ENCODE measurements at places on chromosomes 2 and 18.

GRCh38 chr2:215677481-215677880, 241.6 kb upstream of the FN1 start:
- no peak for DNase-seq

DNA sequence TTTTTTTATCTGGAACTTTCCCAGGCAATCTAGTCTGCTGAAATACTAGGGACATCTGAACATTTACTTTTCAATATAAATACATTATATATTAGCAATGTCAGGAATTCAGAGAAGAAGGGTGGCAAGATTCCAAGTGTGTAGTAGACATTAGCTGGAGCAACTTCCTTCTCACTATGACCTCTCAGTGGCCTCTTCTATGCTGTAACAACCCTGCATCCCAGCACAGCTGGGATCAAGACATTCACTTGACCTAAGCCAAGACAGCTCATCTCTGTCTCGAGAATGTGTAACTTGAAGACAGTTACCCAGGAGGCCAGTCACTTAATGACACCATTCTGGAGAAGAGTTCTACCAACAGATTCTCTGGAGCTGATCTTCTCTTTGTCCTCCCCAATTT, 61.7 kb upstream of the RALBP1 start:
- no peak for DNase-seq

GRCh38 chr2:99571533-99571932, 81.7 kb upstream of the REV1 start:
- no peak for DNase-seq

- DNase-seq, result no peak
Measured at GRCh38 chr2:96839293-96839874, 4.4 kb downstream of the ANKRD23 start.

DNA sequence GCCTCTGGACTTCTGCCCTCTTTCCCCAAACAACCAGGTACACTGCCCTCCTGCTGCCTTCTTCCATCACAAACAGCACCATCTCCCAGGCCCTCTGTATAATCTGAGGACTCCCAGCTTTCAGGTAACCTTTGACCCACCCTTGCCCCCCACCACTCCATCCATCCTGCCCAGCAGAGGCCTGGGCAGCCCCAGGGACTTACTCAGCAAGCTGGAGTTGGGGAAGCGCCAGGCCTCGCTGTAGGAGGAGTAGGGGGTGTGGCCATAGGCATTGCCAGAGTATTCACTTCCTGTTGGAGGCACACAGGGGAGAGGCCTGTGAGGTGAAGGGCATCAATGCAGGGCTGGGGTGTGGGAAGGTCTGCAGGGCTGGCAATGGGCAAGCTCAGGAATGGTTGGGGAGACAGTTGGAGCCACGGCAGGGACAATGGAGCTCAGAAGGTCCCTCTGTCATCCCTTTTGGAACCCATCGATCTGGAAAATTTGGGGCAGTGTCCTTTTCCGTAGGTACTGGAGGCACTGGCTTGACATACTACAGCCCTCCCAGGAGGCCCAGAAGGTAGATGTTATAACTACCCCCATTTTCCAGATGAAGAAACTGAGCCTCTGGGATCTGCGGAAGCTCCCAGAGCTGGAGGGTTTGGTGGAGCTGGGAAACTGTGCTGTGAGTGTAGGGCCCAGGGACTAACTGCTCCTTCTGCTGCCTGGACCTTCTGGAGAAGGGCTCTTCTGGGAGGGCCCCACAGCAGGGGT, 46.3 kb downstream of the PSD4 start:
- peak; percentile 29 for DNase-seq

DNA sequence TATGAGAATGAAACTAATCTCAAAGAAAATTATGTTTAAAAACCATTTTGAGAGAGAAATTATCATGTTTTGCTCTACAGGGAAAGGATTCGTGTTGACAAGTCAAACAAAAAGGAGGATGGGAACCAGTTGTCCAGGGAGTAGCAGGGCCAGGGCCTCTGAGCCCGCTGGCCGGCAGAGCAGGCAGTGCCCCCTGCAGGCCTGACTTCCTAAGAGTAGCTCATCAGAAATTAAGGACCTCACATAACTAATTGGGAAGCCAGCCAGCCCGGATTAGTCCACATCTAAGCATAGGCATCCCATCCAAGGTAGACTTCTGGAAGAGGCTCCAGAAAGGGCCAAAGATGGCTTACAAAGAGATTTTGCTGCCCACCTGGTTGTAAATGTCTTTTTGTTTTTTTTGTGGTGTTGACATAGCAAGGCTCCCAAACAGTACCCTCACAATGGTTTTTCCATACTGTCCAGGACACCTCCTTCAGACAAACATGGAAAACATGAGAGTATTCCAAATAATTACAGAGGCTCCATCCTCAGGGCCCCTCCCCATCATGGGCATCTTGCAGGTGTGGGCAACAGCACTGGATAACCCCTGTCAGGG, 241.2 kb upstream of the TANK start:
- peak; percentile 19 for DNase-seq

DNA sequence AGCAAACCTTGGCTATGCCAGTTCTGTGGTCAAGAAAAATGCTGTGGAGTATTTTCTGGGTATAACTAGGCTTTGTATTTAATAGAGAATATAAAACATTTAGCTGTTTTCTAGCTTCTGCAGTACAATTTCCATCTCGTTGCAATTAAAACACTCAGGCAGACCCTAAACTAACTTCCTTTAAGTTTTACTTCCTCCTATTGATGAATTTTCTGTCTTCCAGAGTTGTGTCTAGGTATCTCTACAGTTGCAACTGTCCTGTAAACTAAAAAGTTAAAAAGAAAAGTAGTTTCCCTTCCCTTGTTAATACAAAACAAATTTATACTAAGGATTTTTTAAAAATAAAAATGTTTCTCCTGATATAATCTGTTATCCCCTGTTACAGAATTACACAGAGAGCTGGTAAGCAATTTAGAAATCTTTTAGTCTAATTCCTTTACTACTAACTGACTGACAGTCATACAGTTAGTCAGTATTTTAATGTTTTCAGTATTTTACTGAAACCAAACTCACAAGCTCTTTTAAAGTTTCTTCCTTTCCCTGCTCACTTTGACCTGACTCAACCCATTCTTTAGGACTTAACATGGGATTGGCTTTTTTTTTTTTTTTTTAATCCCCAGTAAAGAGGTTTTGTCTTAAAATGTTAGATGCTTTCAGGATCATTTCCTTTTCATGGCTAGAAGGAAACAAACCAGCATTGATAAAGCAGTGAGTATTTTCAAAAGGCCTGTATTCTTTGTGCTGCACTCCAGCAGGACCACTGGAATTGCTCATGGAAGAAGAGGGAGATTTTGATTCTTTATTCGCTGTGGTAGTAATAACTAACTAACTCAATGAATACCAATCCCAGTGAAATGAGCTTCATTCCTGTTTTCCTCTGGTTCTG, 22.9 kb downstream of the ITGAV start:
- no peak for DNase-seq

DNA sequence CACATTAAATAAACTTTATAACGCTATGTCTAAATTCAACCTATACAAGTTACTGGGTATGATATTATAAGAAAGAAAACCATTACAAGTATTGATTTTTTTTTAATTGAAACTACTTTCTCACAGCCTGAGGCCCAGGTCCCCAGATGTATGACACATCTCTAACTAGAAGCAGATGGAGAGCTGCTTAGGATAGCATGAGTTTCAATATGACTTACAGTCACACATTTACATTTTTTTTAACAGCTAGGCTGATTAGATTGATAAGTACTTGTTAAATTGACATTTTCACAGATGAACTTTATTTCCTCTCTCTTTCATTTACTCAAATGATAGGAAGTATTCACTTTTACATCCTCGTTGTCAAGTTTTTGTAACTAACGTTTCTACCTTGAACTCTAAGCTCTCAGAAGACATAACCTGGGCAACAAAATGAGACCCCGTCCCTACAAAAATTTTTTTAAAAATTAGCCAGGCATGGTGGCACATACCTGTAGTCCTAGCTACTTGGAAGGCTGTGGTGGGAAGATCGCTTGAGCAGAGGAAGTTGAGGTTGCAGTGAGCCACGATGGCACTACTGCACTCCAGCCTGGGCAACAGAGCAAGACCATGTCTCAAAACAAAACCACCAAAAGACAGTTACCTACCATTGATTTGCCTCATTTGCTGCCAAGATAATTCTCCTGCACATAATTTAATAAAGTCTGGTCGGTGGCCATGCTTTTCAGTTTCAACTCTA, 52.4 kb downstream of the STK39 start:
- DNase-seq, result no peak

- no peak for DNase-seq
Measured at GRCh38 chr2:119111115-119111975, 47.2 kb downstream of the C1QL2 start.

- peak; percentile 0 for DNase-seq
Measured at GRCh38 chr2:228048838-228049490, 132.5 kb downstream of the SPHKAP start.

GRCh38 chr2:102514061-102514785, 41.2 kb downstream of the SLC9A4 start:
- peak; percentile 22 for DNase-seq

DNA sequence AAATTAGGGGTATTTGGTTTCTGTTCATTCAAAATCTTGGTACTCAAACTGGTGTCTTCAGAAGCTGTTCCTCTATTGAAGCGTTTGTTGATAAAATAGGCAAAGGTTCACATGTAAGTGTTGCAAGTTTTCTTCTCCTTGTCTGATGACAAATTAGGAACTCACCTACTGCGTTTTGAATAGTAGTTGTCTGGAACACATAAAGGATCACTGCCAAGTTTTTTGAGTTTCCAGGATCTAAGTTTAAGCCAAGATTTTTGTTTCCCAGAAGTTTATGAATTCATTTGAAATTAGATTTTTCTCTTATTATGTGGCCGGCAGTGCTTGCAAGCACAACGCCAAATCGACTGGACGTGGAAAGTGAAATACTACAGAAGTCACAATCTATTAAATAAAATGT, 85.4 kb downstream of the ARHGEF33 start:
- no peak for DNase-seq

DNA sequence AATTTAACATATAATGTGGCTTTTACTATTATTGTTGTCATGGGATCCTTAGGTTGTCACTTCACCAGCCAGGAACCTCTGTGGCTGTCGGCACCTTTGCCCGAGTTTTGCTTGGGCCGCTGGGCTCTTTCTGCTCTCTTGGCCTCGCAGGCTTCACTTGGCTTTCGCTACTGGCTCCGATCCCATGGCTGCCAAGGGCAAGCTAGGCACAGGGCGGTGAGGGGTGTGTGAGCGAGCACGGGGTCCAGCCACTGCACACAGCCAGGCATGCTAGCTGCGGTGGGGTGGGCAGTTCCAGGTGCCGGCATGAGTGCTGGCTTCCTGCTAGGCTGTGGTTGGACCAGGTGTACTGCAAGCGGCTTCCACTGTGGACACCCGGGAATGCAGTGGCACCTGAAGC, 23.4 kb upstream of the RAPGEF4 start:
- no peak for DNase-seq

DNA sequence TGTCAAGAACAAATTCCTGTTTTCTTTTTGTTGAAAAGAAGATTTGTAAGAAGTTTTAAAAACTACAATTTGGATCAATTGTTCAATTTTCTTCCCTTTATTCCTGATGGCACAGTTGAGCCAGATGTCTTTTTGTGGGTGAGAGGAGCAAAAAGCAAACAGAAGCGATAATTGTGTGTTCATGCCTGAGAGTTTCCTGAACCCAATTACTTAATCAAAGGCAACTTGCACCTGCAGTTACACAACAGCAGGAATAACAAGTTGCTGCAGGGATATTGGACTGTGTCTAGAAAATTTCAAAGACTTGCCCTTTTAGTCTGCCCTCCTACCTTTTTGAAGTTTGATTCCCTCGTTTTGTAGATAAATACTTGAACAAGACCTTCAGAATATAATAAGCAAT, 383.6 kb downstream of the DSEL start:
- DNase-seq, result no peak

DNA sequence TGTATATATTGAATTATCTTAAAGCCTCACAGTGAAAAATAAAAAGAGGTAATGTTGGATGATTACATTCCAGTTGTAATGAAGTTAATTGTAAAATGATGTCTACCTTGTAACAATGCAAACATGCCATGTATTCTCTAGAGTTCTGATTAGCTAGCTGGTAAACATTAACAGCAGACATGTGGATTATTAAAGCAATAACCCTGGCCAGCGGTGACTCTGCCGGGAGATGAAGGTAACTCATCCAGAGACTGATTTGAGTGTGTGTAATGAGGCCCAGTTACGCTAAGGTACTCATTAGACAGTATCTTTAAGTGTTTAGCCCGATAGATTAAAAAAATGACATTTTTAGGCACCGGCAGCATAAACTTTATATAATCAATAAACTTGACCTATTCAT, 79.6 kb upstream of the REV1 start:
- DNase-seq, result no peak

DNA sequence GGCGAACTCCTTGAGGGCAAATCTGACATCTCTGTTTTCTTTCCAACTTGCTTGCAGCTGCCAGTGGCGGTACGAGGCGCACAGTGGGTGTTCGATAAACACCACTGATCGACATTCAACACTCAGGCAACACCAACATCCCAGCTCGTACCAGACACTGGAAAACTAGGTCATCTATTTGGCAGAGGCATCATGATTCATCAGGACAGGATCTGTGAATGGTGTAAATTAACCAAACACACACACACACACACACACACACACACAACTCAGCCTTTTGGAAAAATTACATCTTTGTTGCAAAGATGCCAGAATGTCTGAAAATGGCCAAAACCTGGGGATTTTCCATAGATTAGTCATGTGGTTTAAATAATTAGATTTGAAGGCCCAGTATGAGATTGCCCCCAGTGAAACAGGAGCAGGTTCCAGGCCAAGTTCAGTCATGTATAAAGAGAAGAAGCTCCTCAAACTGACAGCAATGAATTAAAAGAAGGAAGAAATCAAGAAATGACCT, 150.5 kb upstream of the NCKAP5 start:
- DNase-seq, result no peak

GRCh38 chr2:218615868-218616315, 8.2 kb downstream of the PLCD4 start:
- DNase-seq, result no peak

DNA sequence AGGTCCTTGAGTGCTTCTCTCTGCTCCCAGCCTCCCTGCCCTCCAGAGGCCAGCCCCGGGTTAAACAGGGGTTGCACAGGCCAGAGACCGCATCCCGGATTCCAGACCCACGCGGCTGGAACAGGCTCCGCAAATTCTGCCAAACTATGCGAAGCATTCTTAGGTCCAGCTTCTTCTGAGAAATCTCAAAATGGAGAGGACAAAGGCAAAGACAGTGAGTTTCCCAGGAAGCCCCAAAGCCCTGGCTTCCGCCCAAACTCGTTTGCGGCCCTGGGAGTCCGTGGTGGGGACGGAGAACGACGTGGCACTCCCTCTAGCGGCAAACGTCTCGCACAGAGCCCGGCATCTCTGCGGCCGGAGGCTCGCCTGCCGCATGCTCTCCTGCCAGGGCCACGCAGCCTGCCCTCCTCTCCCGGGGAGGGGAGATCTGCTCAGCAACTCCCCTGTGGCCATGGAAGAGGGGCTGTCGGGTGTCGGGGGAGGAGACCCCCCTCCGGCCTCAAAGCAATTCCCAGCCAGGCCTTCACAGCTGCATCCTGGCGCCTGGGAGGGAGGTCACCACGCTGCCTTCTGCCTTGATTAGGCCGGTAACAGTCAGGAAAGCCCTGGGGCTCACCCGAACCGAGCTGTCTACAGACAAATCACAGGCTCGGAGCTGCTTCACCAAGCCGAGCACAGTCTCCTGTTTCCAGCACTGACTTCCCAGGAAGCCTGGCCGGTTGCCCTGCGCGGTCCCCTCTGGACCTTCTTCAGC, 33.4 kb upstream of the KLHL29 start:
- peak; percentile 68 for DNase-seq

Measured in K562 (cell line).